Hepatocyte (in vitro differentiated cells): ENCODE measurements at places on chromosomes 1 and 21. TPM values are rescaled to one million over a fixed set of nuclear protein-coding genes. Genes with fewer than 3 reads are reported as not detected.
A peak's percentile ranks its signal among the peaks of the same experiment; 100 is the strongest.

DNA sequence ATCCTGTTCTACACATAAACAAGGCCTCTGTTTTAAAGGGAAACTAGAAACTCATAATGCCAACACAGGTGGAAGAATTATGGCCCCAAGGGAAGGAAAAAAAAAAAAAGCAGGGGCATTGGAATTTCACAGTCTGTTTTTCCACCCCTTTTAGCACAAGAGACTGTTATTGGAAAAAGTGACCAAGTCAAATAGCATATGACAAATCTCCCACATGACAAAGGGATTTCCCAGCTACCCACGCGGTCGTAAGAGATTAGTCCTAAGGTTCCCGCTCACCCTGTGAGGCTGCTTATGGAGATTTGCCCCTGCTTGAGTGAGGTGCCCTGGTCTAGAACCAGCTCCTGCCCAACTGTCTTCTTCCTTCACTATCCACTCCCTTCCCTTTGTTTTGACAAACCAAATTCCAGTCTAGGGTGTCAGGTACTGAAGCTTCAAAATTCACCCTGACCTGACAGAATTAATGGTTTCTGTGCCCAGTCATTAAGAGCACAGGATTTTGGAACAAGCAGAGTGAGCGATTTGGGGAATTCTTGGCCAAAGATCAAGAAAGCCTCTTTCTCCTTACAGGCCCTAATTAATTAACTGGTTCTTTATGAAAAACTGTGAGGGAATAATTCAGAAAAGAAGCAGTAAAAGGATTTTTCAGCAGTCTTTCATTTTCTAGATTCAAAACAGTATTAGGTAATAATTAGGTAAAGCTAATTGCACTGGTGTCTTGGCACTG lies 107.3 kb downstream of the NMNAT2 start:
- no peaks in the 10 kb centered on the region for H3K4me1 ChIP-seq
- no peak for DNase-seq
- H3K27me3 ChIP-seq = no peaks in the 10 kb centered on the region
- no peak overlapping the region for H3K4me3 ChIP-seq
- peak overlapping the region; percentile 31 for H3K27ac ChIP-seq
- no peaks in the 10 kb centered on the region for H3K36me3 ChIP-seq

GRCh38 chr1:5734414-5734813 lies 257.8 kb downstream of the NPHP4 start:
- no peak overlapping the region for H3K27ac ChIP-seq
- peaks cover 5% of the 10 kb centered on the region for H3K4me1 ChIP-seq
- DNase-seq = no peak
- H3K36me3 ChIP-seq = no peaks in the 10 kb centered on the region
- H3K4me3 ChIP-seq = no peak overlapping the region
- H3K27me3 ChIP-seq = no peaks in the 10 kb centered on the region

The BARHL2 gene
- total RNA-seq = not detected in 2 replicates

The LENEP gene
- total RNA-seq = 0.92 TPM in 1 of 2 replicates, not detected in the other
